RCC 7860 (cell line): ENCODE measurements at places on chromosomes 5 and 9.

GRCh38 chr9:23088932-23089364 is 642.3 kb downstream of the DMRTA1 start:
- DNase-seq = no peak

GRCh38 chr9:137302118-137302448 is at the start of gene NRARP:
Gene NRARP (minus strand): TSS chr9:137302271. CDS start chr9:137301928, 343 bp downstream.
- DNase-seq = no peak

- no peak for DNase-seq
These were observed at the start of gene CARD19 for GRCh38 chr9:93096131-93096802. Gene CARD19 (plus strand): TSS chr9:93096217. CDS start chr9:93096346, 129 bp downstream.

GRCh38 chr5:13250464-13251291 is 693.8 kb downstream of the DNAH5 start:
- DNase-seq = peak; percentile 37

DNA sequence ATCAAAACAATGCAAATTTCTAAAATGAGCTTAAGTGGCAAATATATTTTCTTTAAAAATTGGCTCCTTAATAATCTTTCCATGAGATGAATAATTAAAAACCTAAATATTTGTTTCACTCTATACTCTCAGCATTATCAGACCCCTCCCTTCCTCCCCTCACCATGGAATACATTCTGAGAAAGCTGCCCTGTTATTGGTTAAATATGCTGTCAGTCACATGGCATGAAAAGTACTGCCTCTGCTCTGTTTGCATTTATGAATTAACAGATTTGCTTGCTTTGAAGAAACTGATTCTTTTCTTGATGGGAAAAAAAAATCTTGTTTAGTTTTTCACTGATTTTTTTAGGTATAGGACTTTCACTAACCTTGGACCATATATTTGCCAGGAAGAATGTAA is 17.0 kb upstream of the RPS23 start:
- DNase-seq = no peak

DNA sequence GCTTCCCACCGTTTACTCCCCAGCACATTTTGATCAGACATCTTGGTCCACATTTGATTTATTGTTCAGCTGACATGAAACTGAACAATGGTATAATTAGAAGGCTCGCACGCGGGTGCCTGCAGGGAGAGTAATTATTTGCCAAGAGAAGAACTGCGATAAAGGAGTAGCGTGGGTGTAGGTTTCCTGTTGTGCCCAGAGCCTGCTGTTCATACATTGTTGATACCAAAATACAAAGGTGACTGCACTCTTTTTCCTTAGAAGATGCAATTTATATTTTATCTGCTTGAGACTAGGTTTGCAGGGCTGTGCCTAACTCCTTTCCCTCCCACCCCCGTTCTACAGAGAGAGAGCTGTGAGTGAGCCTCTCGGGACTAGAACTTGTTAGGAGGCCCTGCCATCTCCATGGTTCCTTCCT is 241.8 kb upstream of the MSX2 start:
- no peak for DNase-seq

- DNase-seq = no peak
These were observed 6.5 kb upstream of the GGTA1 start for GRCh38 chr9:121505903-121506735.

DNA sequence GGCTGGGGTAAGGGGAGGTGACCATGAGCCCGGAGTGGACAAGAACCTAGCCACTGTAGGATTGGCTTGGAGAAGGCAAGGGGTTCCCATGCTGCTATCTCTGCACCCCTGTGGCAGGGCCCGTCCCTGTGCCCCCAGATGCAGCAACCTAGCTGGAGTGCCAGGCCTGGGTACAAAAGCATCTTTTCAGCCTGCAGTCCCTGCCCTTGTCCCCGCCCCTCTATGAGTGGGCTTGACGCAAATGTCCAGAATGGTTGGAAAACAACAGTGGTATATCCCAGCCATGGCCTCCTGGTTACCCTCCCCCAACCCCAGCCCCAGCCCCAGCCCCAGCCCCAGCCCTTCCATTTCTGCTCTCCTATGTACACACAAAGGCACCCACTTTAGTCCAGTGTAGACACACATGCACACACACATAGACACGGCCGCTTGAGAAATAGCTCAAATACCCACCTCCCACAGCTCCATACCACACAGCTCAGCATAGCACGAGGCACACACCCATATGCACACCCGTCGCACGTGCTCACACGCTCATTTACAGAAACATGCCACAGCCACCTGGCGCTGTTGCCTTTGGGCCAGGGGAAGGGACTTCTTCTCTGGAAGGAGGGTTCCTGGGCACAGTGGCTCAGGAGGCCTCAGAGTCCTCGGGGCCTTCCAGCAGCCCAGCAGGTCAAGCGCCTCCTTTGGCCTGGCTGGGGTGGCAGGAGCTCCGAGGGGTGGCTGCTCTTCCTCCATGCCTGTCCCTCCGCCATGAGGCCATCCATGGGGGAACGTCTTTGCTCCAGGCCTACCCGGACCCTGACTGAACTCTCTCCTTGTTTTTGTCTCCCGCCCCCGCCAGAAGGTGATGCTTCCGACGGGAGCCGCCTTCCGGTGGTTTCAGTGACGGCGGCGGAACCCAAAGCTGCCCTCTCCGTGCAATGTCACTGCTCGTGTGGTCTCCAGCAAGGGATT is 34.1 kb downstream of the CXXC5 start:
- no peak for DNase-seq

DNA sequence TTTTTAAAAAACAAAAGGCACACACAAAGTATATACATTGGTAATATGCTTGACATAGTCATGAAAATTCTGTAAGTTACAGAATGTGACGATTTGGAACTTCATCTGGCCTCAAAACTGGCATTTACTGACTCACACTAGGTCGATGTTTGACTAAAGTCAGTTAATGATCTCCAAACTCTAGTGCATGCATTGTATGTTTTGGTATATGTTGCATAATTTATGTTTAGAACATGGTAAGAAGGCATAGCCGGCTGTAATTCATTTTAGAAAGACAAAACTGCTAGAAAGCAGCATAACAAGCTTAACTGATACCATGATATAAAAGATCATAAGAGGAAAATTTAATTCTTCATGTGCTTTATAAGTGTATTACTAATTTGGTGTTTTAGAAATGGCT is 58.6 kb upstream of the RICTOR start:
- peak; percentile 33 for DNase-seq

DNA sequence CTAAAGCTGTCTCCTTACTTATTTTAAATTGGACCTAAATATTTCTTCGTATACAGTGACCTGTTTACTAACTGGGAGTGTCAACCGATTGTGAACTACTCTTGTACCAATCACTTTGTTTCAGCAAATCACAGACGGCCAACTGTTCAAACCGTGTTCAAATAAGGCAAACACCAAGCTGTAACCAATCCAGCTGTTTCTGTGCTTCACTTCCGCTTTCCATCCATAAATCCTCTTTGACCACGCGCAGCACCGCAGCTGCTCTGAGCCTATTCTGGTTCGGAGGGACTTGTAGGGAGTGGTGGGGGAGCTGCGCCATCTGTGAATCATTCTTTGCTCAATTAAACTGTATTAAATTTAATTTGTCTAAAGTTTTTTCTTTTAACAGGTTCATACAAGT is 4.8 kb upstream of the FAM240B start:
- no peak for DNase-seq

DNA sequence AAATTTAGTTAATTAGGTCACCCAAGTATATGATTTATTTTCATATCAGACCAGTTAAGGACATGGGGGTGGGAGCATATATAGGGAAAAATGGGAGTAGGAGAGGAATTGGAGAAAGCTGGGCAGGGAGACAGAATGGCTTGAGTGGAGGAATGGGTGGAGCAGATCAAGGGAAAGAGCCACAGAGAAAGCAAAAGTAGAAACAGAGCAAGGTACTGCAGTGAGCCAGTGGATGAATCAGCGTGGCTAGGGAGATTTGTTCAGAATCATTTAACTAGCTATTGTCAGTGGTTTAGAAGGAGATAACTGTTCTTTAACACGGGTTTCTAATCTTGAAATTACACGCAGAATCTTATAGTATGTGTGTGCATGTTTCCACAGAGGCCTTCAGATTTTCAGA is 37.4 kb downstream of the SNX24 start:
- DNase-seq = peak; percentile 47

DNA sequence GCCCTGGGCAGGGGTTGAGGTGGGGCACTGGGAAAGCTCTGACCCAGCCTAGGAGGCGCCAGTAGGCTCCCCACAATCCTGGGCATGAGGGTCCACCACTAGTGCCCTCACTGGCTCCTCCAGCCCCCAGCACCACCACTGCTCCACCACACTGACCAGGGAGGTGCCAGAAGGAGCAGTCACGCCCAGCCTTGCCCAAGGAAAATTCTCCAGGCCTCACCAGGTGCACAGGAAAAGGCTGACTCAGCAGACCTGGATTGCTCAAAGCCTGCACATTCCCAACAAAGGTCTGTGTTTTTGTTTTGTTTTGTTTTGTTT is 62.9 kb downstream of the ZNF354C start:
- no peak for DNase-seq

DNA sequence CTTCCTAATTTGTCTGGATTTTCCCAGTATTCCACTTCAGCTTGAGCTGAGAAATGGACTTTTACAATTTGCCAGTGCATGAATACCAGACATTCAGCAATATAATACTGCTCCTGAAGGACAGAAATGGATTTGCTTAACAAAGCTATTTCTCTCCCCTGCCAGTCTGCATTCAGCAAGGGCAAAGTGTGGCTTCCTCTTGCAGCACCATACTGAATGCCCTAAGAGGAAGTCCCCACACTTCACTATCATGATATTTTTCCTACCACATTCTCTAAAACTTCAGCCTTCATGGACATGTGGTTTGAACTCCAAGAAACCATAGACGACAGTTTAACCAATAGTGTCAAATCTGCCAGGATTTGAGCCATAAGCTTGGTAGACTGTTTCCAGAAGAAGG is 19.8 kb upstream of the TLE4 start:
- no peak for DNase-seq

DNA sequence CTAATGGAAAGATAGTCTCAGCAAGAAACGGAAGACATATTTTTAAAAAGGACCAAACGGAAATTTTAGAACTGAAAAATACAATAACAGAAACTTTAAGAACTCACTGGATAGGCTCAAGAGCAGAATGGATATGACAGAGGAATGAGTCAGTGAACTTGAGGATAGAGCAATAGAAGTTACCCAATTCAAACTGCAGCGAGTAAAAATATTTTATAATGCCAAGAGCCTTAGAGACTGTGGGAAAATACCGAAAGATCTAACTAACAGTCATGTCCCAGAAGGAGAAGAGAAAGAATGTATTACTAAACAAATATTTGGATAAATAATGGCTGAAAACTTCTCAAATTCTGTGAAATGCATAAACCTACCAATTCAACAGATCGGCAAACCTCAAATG is 40.8 kb downstream of the ADAMTS2 start:
- no peak for DNase-seq

- DNase-seq = no peak
These were observed 807.9 kb upstream of the ZNF608 start for GRCh38 chr5:125554355-125554754.

DNA sequence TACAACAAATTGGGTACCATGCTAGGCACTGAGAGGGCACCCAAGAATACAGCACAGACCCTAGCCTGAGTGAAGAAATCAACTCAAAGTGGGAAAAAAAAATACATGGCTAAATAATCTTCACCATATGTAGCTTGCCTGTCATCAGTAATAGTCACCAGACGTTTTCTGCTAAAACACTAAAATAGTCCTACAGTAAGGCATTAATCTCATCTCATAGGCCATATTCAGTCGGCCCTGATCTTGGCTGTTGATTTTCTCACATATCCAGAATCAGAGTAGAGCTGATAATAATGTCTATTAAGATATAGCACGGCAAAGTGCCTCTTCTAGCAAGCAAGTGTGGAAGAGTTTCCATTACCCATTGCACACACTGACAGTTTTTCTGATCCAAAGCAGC is 322.1 kb upstream of the SLC30A5 start:
- no peak for DNase-seq

- no peak for DNase-seq
These were observed 42.3 kb upstream of the MCTP1 start for GRCh38 chr5:95327211-95327610.

- DNase-seq = no peak
These were observed 4.3 kb downstream of the MGAT4B start for GRCh38 chr5:179802207-179802883.

DNA sequence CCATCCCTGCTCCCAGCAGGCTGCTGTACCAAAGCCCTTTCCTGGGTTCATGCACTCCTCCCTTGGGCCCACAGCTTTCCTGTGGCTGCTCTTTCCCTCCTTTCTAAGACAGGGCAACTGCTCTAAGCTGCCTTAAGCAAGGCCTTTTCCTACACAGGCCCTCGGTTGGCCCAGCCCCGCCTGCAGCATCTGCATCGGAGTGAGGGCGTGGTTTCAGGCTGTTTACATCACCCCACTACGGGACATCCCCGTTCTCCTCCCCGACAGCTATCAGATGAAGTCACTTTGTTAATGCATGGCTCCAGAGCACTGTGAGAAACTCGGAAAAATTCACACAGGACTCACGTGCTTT is 3.4 kb downstream of the DPH7 start:
- no peak for DNase-seq

GRCh38 chr5:172845154-172845553 is 11.1 kb downstream of the ERGIC1 start:
- DNase-seq = no peak

DNA sequence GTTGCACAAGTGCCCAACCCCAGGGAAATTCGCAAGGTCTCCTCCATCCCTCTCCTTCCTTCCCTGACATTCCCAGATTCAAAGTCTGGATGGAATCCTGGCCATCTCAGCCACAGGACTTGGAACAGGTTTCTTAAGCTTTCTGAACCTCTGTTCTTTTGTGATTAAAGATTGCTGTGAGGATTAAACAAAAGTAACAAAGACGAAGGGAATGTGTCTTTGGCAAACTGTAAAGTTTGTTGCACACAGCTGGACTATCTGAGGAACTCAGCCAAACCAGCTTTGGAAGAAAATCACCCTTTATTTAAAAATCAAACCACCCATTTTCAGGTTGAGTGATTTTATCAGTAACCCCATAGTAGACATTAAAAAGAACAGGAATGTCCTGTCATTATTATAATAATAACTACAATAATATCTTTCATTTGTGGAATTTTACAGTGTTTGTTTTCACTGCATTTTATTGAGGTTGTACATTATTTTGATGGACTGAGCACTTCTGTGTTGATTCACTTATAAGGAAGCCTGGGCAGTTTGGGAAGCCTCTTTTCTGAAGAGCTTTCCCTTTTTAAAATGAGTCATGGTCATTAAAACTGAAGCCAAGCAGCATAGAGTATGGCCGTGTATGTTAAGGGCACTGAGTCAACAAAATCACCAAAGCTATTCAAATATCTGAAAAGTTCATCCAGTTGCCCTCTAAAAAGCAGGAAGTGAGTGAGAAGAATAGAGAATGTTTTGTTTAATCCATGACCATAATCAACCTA is 310.2 kb downstream of the AGTPBP1 start:
- no peak for DNase-seq

GRCh38 chr9:12819436-12820185 is 44.8 kb downstream of the LURAP1L start:
- no peak for DNase-seq

- DNase-seq = no peak
These were observed 104.7 kb downstream of the KCTD16 start for GRCh38 chr5:144275329-144275728.

GRCh38 chr5:162496100-162496808 is 428.7 kb downstream of the GABRG2 start:
- no peak for DNase-seq

GRCh38 chr5:7828269-7828668 is 22.7 kb downstream of the CFAP90 start:
- DNase-seq = no peak
